ENCODE measurements at places on chromosomes 2 and 18.

- no peak for DNase-seq
Observed at GRCh38 chr18:50880119-50880465, 1.2 kb downstream of the ME2 start.

- peak; percentile 20 for DNase-seq
Observed at GRCh38 chr2:217412721-217413120, 552.9 kb upstream of the TNP1 start.

DNA sequence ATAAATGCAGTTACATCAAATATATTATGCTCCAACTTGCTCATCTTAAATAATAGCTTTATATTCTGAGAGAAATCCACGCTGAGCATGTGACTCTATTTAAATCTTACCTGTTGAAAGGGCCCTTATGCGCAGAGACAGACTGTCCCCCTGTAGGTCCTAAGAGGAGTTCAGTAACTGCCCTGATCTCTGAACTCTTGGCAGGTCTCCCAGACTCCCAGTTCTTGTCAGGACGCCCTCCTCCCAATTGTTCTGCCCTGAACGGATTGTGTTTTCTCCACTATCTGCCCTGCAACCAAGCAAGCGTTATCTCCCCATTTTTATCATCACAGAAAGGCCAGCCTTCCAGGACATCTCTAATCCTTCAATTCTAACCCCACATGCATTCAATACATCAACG is 954.6 kb downstream of the TSN start:
- DNase-seq = no peak

- no peak for DNase-seq
Observed at GRCh38 chr18:50475538-50476193, 84.2 kb upstream of the MAPK4 start.

GRCh38 chr2:61670591-61671501 is 132.7 kb upstream of the XPO1 start:
- no peak for DNase-seq

GRCh38 chr18:7980136-7980535 is 413.0 kb downstream of the PTPRM start:
- no peak for DNase-seq

- no peak for DNase-seq
Observed at GRCh38 chr2:96233436-96233835, 24.8 kb upstream of the STARD7 start.

DNA sequence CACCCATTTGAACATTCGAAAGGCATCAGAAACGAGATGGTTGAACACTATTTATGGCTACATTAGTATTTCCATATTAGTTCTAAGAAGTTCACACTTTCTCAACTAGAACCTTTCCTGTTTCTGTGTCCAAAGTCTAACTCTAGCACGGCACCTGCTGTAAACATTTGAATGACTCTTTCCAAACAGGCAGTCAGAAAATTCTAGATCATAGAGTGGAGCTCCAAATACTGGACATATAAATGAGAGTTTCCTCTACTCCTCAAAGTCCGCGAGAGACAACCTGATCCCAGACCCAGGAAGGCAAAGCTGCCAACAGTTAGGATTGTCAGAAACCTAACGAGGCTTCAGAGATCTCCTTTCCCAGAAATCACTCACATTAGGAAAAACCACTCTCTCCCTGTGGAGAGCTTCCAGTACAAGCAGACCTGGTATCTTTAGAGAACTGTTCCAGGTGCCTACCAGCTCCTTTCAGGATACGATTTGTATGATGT is 10.6 kb downstream of the RND3 start:
- no peak for DNase-seq

DNA sequence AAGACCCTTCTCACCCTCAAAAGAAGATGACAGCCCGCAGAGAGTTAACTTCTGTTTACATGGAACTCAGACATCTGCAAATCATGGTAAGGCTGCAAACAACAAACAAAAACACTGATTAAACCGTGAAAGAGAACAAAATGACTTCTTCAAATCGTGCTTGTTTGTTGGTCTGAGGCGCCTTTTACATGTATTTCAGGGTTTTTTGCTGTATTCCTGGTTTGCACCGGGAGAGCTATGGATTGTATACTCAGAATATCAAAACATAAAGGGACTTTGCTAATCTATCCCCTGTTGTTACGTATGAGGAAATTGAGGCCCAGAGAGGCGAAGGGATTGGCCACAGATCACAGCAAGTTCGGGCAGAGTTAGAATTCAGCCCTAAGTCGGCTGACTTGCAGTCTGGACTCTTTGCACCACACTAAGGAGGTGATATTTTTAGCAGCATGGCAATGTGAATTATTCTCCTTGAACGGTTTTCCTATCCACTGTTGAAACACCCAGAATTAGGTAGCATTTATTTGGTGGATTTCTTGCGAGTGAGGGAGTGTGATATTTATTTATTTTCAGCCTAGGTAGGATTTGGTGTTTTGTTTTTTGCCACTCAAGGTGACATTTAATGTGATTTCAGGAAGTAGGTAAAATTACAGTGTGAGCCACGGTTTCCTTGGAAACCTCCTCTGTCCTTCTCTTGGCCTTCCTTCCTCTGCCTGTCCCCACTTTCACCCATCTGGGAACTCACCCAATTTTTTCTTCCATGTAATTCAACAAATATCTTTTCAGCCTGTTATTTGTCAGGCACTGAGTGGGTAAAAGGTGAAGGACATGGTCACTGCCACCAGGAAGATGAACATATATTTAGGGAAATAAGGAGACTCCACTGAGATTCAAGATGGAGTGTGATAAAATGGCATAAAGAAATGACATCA is 980 bp upstream of the PDE6D start:
- no peak for DNase-seq

DNA sequence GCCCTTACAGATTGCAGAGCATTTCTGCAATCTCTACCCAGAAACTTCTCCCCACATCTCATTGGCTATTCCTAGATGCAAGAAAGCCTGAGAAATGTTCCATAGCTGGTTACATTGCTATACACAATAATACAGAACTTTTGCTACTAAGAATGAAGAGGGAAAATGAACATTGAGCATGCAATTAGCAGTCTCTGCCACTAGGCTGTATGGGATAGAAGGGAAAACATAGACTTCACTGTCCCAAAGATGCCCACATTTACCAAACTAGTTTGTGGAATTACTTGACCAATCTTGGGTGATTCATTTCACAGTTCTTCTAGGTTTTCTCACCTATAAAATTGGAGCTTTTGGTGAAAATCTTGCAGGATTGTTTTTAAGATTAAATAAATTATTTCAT is 265.7 kb upstream of the NT5C1B start:
- no peak for DNase-seq

- no peak for DNase-seq
Observed at GRCh38 chr18:79613186-79613931, 66.2 kb upstream of the CTDP1 start.

DNA sequence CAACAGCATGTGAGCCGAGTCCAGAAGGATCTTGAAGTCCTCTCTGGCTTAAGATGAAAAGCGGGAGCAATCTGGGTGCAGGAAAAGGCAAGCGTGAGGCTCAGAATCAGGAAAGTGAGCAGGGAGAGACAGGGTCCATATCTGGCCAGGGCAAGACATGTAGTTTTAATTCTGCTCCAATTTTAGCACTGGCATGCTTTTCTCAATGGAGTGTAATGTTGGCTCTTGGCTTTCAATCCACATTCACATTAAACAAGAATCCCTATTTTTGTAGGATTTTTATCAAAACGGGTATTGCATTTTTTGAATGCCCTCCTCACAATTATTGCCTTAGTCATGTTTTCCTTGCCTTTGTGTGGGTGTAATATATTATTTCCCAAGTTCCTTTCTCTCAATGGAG is 6.0 kb downstream of the SPATA3 start:
- no peak for DNase-seq

- no peak for DNase-seq
Observed at GRCh38 chr2:127707890-127708648, 6.8 kb downstream of the SFT2D3 start.

DNA sequence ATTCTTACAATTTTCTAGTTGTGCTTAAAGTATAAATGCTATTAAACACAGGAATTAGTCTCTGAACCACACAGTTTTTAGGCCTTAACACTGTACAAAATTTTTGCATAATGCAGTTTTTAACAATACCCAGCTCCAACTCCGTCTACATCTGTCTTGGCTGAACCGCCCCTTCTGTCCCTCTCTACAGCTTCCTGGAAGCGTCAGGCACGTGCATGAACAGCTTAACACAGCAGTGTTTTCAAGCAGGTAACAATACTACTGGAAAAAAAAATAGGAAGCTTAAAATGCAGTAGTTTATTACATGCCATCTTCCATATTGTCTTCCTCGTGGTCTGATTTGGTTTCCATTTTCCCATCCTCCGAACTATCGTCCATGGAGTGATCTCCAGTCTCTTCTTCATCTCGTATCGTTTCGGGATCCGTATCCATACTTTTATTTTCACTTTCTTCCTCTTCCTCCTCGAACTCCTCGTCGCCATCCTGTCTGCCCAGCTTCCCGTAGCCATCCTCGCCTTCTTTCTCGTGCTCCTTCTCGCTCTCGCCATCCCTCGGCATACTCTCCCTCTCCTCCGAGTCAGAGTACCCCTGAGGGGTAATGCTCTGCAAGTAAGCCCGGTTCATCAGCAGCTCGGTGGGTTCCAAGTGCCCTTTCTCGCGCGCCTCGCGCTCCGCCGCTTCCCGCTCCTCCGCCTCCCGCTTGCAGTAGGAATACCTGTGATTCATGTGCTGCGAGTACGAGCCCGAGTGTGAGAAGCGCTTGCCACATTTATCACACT is 130.6 kb downstream of the ZEB2 start:
- DNase-seq = no peak

DNA sequence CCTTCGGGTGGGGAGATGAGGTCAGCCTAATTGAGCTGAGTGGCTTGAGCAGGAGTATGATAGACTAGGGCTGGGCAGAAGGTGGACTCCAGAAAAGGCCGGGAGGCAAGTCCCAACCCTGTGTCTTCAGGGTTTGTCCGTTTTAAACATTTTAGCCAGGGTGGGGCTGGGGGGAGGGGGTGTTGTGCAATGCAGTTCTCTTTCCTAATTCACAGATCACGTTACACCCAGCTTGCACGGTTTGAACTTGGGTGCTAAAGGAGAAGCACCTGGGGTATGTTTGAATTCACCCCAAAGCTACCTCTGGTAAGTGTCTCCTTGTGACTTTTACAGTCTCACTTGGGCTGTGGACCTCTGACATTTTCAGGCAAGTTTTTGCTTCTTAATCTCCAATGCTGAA is 233.3 kb downstream of the AGAP1 start:
- DNase-seq = no peak

- DNase-seq = no peak
Observed at GRCh38 chr2:120993661-120994060, 258.0 kb downstream of the GLI2 start.

GRCh38 chr2:7567646-7568045 is 650.4 kb downstream of the RNF144A start:
- no peak for DNase-seq

DNA sequence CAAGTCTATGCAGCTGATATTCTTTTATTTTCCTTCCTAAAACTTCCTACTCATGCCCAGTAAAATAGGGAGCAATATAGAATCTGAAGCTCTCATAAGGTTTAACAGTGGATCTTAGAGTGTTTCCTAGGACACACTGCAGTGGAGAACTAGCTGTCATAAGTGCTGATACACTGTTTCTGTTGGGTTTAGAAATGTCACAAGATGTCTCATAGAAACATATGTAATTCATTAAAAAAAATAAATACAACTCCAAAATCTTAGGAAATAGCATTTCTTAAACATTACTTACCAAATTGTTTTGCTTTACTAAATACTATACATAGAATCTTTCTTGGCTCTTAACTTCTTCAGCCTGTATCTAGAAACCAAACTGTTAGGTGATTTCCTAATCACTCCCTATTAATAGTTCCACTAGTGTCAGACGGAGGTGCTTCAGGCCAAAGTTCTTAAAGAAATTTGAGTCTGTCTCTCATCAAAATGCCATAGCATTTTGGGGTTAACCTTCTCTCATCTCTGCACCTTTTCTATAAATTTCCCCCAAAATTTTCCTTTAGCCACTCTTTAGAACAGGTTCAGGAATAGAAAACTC is 93.7 kb downstream of the CERKL start:
- DNase-seq = no peak

- no peak for DNase-seq
Observed at GRCh38 chr2:176268976-176269318, 295 bp upstream of the MTX2 start.

GRCh38 chr2:64029116-64029665 is 10.0 kb upstream of the VPS54 start:
- no peak for DNase-seq

DNA sequence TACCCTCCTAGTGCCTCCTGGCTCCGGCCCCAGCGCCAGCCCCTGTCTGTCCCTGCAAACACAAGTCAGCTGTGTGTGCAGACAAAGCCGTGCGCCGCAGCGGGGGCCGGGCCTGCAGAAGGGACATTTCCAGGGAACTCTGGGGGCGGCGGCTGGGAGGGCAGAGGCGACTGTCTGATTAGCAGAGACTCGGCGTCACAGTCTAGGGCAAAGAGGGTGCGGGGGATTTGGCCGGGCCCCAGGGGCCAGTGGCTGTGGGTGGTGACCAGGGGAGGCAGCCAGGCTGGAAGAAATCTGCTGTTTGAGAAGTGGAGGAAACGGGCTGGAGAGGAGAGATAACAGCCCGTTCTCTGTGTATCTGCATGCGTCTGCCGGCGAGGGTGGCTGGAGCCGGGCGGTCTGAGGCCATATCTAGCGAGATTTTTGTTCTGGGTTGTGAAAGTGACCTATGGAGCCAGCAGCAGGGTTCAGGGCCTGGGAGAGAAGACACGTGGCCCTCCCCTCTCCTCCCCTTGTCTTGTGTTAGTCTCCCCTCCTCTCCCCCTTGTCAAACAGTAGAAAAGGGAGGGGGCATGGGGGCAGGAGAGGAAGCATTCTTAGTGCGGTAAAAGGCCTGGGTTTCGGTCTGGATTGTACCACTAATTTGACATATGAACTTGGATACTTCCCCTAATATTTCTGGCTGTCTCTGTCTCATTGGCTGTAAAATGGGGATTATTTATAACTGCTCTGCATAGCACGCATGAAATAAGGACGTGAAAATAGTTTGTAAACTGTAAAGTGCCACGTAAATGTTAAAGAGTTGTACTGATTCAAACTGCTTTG is 169.4 kb downstream of the SMAD7 start:
- no peak for DNase-seq

DNA sequence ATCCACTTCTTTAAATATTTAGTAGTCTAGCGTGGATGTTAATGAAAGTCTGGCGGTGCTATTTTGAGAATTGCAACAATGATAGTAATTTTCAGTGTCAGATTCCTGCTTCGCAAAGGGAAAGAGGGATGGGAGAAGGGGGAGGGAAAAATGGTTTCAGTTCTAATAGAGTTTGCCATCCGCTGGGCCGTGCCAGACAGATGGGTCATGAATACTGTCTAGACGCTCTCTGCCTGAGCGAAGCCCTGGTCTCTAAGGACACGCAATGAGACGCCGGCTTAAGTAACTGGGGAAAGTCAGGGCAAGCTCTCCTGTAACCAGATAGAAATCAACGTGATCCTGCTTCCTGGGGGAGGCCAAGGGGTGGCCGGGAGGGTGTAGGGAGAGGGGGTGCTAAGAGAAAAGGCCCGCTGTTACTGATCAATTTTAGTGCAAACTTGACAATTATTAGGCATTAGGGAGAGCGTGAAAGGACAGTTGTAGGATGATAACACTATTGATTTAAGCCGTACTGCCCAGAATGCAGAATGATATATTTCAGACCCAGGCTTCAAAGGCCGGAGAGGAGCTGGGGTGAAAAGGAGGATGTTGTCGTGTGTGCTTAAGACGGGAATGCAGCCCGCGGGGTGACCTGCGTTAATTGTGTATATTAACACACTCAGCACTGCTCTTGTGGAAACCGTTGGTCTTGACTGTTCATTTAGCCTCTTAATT is 229.2 kb downstream of the LDLRAD4 start:
- peak; percentile 84 for DNase-seq

- DNase-seq = no peak
Observed at GRCh38 chr18:76401498-76401897, 93.5 kb downstream of the ZNF516 start.
